Thoracic aorta (tissue), 2 donors: ENCODE measurements at places on chromosomes 7 and 10.

DNA sequence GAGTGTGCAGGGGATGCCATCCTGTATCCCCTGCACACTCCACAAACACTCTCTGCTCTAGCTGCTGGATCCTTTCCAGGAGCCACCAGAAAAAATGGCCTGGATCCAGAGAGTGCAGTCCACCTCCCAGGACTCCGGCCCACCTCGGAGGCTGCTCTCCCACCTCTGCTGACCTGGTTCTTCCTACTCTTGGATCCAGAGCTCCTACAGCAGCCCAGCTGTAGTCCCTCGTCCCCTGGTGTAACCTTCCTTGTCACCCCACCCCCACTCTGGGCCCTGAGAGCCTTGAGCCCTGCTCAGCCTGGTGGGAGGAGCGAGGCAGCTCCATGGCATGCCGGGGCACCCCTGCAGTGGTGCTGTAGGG, 54.4 kb downstream of the GOLGA7B start:
- H3K36me3 ChIP-seq = no peaks in the 10 kb centered on the region
- no peaks in the 10 kb centered on the region for H3K4me1 ChIP-seq
- no peak overlapping the region for H3K4me3 ChIP-seq
- no peak overlapping the region for H3K27ac ChIP-seq
- H3K27me3 ChIP-seq = no peaks in the 10 kb centered on the region

DNA sequence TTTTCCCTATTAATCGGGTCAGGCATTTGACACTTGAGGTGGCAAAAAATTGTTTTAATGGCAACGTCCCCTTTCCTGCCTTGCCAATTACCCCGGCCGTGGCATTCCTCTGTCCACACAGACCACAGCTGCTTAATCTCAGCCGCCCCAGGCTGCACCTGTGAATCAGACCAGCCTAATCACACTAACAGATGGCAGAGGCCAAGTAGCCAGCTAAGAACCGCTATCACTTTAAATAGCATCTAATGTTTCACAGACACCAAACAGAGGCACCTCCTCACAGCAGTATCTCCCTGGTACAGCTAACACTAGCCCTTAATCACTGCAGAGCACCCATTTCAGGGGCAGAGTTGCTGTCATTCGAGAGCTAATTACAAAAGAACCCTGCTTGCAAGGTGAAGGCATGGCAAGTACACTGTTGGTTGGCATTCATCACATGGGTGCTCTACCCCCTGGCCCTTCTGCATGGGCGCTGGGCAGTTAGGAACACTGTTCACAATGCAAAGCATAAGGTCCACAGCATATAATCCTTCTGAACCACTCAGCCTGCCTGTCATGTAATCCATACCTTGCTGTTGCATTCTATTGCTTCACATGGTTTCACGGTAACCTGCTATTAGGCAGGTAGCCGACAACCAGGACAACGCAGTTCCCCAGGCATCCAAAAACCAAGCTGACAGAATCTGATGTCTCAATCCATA, 38.8 kb downstream of the FGFR2 start:
- H3K27ac ChIP-seq = no peak overlapping the region
- H3K36me3 ChIP-seq = no peaks in the 10 kb centered on the region
- peaks cover 11% of the 10 kb centered on the region for H3K4me1 ChIP-seq
- H3K27me3 ChIP-seq = no peaks in the 10 kb centered on the region
- DNase-seq = no peak
- H3K4me3 ChIP-seq = no peak overlapping the region

GRCh38 chr10:86795353-86795752, 38.9 kb downstream of the BMPR1A start:
- DNase-seq = no peak
- H3K27me3 ChIP-seq = no peaks in the 10 kb centered on the region
- no peaks in the 10 kb centered on the region for H3K36me3 ChIP-seq
- peak overlapping the region; percentile 1 for H3K4me3 ChIP-seq

GRCh38 chr10:71393841-71394475, 2.8 kb upstream of the CDH23 start:
- no peak for DNase-seq
- H3K4me1 ChIP-seq = peaks cover 10% of the 10 kb centered on the region
- no peak overlapping the region for H3K27ac ChIP-seq
- no peak overlapping the region for H3K4me3 ChIP-seq
- H3K36me3 ChIP-seq = no peaks in the 10 kb centered on the region

- H3K4me1 ChIP-seq = peaks cover 13% of the 10 kb centered on the region
- H3K36me3 ChIP-seq = no peaks in the 10 kb centered on the region
- H3K27ac ChIP-seq = no peak overlapping the region
- H3K4me3 ChIP-seq = no peak overlapping the region
- no peak for DNase-seq
Measured at GRCh38 chr7:12712236-12712635, 24.8 kb downstream of the ARL4A start.

- no peak overlapping the region for H3K4me3 ChIP-seq
- H3K27ac ChIP-seq = no peak overlapping the region
- DNase-seq = no peak
- no peaks in the 10 kb centered on the region for H3K27me3 ChIP-seq
- no peaks in the 10 kb centered on the region for H3K36me3 ChIP-seq
Measured at GRCh38 chr7:67637023-67637358, 640.4 kb downstream of the TYW1 start.

- H3K27ac ChIP-seq = no peak overlapping the region
- H3K36me3 ChIP-seq = no peaks in the 10 kb centered on the region
- no peaks in the 10 kb centered on the region for H3K4me1 ChIP-seq
- no peak for DNase-seq
- H3K4me3 ChIP-seq = no peak overlapping the region
Measured at GRCh38 chr7:51455086-51455485, 138.5 kb upstream of the COBL start.

DNA sequence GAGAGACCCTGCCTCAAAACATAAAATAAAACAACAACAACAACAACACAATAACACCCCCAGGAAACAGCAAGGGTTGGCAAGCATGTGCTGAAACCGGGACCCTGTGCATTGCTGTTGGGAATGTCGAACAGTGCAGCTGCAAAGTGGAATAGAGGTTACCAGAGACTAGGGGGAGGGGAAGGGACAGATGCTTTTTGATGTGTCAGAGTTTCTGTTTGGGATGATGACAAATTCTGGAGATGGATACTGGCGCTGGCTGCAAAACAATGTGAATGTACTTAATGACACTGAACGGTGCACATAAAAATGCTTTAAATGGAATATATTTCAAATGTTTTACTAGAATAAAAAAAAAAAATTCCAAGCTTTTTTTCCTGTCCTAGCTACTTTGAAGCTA, 241.8 kb downstream of the TEX36 start:
- H3K27ac ChIP-seq = no peak overlapping the region
- H3K27me3 ChIP-seq = no peaks in the 10 kb centered on the region

GRCh38 chr10:128337860-128338378, 211.7 kb upstream of the MKI67 start:
- no peak overlapping the region for H3K4me3 ChIP-seq
- H3K36me3 ChIP-seq = no peaks in the 10 kb centered on the region
- H3K4me1 ChIP-seq = peaks cover 17% of the 10 kb centered on the region
- no peaks in the 10 kb centered on the region for H3K27me3 ChIP-seq

- no peaks in the 10 kb centered on the region for H3K27me3 ChIP-seq
Measured at GRCh38 chr7:117871401-117871777, 1.9 kb downstream of the CTTNBP2 start.

- H3K27ac ChIP-seq = no peak overlapping the region
- no peak for DNase-seq
- H3K27me3 ChIP-seq = no peaks in the 10 kb centered on the region
Measured at GRCh38 chr7:105261689-105262088, 127.0 kb downstream of the SRPK2 start.

- no peaks in the 10 kb centered on the region for H3K36me3 ChIP-seq
- no peak overlapping the region for H3K4me3 ChIP-seq
- DNase-seq = no peak
- no peaks in the 10 kb centered on the region for H3K27me3 ChIP-seq
- H3K4me1 ChIP-seq = no peaks in the 10 kb centered on the region
Measured at GRCh38 chr10:33537066-33537465, 202.6 kb upstream of the NRP1 start.

DNA sequence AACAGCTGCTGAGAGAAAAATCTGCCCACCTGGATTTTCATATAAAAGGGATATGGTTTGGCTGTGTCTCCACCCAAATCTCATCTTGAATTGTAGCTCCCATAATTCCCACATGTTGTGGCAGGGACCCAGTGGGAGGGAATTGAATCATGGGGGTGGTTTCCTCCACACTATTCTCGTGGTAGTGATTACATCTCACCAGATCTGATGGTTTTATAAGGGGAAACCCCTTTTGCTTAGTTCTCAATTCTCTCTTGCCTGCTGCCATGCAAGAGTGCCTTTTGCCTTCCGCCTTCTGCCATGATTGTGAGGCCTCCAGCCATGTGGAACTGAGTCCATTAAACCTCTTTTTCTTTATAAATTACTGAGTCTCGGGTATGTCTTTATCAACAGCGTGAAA, 20.8 kb upstream of the MKI67 start:
- no peak for DNase-seq
- H3K4me1 ChIP-seq = no peaks in the 10 kb centered on the region
- H3K36me3 ChIP-seq = no peaks in the 10 kb centered on the region
- H3K4me3 ChIP-seq = no peak overlapping the region
- no peak overlapping the region for H3K27ac ChIP-seq
- no peaks in the 10 kb centered on the region for H3K27me3 ChIP-seq

- peaks cover 84% of the 10 kb centered on the region for H3K4me1 ChIP-seq
- H3K4me3 ChIP-seq = no peak overlapping the region
- H3K27ac ChIP-seq = peak overlapping the region; percentile 4
- DNase-seq = no peak
- H3K36me3 ChIP-seq = no peaks in the 10 kb centered on the region
- H3K27me3 ChIP-seq = no peaks in the 10 kb centered on the region
Measured at GRCh38 chr7:47478017-47478344, 103.9 kb downstream of the TNS3 start.

DNA sequence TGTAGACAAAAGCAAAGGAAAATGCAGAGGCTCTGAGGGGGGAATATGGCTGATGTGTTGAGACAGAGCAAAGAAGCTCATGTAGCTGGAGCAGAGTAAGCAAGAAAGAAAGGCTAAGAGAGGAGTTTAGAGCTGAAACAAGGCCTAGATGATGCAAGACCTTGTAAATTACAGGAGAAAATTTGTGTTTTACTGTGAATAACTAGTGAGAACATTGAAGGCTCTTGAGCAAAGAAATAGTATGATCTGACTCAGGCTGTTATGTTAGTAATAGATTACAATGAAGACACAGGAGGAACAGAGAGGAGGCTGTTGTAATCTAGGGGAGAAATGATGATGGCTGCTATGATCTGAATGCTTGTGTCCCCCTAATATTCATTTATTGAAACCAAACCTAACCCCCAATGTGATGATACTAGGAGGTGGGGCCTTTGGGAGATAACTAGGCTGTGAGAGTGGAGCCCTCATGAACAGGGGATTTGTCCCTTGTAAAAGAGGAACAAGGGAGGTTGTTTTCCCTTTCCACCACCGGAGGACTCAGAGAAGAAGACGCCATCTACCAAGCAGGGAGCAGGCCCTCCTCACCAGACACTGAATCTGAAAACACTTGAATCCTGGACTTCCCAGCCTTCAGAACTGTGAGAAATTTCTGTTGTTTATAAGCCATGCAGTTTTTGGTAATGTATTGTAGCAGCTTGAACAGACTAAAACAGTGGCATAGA, 394.9 kb downstream of the HTR7 start:
- no peak overlapping the region for H3K4me3 ChIP-seq
- no peaks in the 10 kb centered on the region for H3K36me3 ChIP-seq
- no peaks in the 10 kb centered on the region for H3K27me3 ChIP-seq
- DNase-seq = no peak
- peaks cover 25% of the 10 kb centered on the region for H3K4me1 ChIP-seq
- peak overlapping the region; percentile 77 for H3K27ac ChIP-seq

DNA sequence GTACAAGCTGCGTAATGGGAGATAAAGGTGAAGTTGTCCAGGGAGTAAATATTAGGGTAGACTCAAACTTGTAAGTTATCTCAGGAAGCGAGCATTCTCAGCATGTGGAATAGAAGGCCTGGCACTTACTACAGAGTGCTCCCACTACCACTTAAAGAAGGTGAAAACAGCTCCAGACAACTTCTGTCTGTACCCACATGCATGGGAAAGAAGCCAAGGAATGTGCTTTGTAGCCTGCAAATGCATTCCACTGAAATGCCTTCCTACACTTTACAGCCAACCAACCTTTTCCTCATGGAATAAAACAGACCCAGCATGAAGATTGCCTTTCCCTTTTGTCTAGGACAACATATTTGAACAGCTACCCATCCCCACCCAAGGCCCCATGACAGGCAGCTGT, 45.4 kb upstream of the NPSR1 start:
- H3K27ac ChIP-seq = no peak overlapping the region
- no peaks in the 10 kb centered on the region for H3K27me3 ChIP-seq
- DNase-seq = no peak
- H3K4me3 ChIP-seq = no peak overlapping the region
